ENCODE measurements at places on chromosomes 7 and 10. TPM values are rescaled to one million over a fixed set of nuclear protein-coding genes. Genes with fewer than 3 reads are reported as not detected.

Gene VPS50
- 19.7 TPM for total RNA-seq

Gene TMEM184A
- not detected for total RNA-seq

Gene CD36
- not detected for total RNA-seq

Gene FOXP2
- not detected for total RNA-seq

Gene NPFFR1
- total RNA-seq = not detected

Gene CDK1
- total RNA-seq = 118 TPM

Gene ARL4A
- total RNA-seq = 19.8 TPM

Gene OPALIN
- total RNA-seq = not detected

Gene AEBP1
- 19.0 TPM for total RNA-seq

Gene SPOCK2
- total RNA-seq = 217 TPM

Gene LGI1
- total RNA-seq = not detected

Gene LRRTM3
- total RNA-seq = not detected

Gene TYSND1
- total RNA-seq = 14.1 TPM

Gene EPHB4
- 1.7 TPM for total RNA-seq

Gene MACROH2A2
- 2.9 TPM for total RNA-seq

Gene CALCR
- total RNA-seq = not detected

Gene CLCN1
- total RNA-seq = not detected

Gene OR2A7
- total RNA-seq = 3.9 TPM

Gene PLAU
- 4.8 TPM for total RNA-seq

Gene ATRNL1
- 0.73 TPM for total RNA-seq

Gene GPR141
- total RNA-seq = not detected

Gene AGBL3
- total RNA-seq = 1.6 TPM

Gene MYPN
- total RNA-seq = not detected

Gene MTURN
- total RNA-seq = 1.2 TPM

Gene KIN
- 12.5 TPM for total RNA-seq

Gene BTRC
- 16.0 TPM for total RNA-seq

Gene PAPSS2
- total RNA-seq = not detected

Gene GOLGA7B
- 5.6 TPM for total RNA-seq

Gene TMEM130
- total RNA-seq = not detected

Gene PTPRE
- total RNA-seq = 20.5 TPM

Gene LRRC4
- total RNA-seq = not detected

Gene ST8SIA6
- 0.32 TPM for total RNA-seq

Gene CHAT
- not detected for total RNA-seq

Gene SLC29A3
- total RNA-seq = 4.5 TPM

Gene PNLIPRP3
- not detected for total RNA-seq

Gene CRTAC1
- total RNA-seq = not detected

Gene OR2A42
- total RNA-seq = not detected

Gene NXPH1
- not detected for total RNA-seq

Gene C10orf67
- total RNA-seq = not detected

Gene C10orf62
- not detected for total RNA-seq

Gene CALD1
- total RNA-seq = 0.82 TPM

Gene SLC13A1
- 0.05 TPM for total RNA-seq

Gene SCIN
- 0.11 TPM for total RNA-seq

Gene NOS3
- total RNA-seq = 17.0 TPM

All from T-helper 2 cell treated with Interferon-gamma antibody and Interleukin-4, amounts not matched to agents 100 ng/mL and 5 ng/mL, for 36 hours (primary cell).